Cerebellar cortex (tissue), 1 donor: ENCODE measurements at places on chromosomes 12 and 14.

GRCh38 chr12:26297396-26298070 is 102.2 kb downstream of the SSPN start:
- no peak for DNase-seq

- DNase-seq = no peak
Measured at GRCh38 chr12:32116897-32117296, 10.2 kb downstream of the BICD1 start.

GRCh38 chr12:104669851-104670337 is 213.1 kb downstream of the CHST11 start:
- DNase-seq = no peak

DNA sequence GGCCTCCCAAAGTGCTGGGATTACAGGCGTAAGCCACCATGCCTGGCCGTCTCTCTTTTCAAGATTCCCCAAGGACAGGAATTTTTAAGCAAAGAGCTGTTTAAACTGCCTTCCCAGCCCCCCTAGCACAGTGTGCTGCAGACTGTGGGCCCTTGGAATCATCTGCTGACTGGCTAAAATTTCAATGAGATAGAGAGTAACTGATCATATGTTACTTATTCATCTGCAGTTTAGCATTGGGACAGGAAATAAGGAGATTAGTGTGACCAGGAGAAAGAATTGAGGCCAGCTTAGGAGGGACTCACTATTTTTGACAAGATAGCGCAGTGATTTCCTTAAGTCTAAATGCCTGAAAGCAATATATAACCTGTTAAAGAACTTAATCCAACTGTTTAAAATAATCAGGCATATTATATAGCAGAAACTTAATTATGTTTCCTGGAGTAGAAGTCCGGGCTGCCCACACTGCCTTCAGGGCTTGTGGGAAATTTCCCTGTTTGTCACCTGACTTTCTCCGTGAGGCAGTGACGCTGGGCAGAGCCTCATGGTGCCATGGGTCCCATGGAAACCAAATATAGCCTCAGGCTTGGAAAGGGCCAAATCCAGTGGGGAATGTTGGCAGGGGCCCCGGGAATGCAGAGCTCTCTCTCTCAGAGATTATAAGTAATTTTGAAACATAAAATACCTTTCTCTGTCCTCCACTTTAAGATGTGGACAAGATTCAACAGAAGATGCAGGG is 22.8 kb upstream of the CEBPE start:
- no peak for DNase-seq

DNA sequence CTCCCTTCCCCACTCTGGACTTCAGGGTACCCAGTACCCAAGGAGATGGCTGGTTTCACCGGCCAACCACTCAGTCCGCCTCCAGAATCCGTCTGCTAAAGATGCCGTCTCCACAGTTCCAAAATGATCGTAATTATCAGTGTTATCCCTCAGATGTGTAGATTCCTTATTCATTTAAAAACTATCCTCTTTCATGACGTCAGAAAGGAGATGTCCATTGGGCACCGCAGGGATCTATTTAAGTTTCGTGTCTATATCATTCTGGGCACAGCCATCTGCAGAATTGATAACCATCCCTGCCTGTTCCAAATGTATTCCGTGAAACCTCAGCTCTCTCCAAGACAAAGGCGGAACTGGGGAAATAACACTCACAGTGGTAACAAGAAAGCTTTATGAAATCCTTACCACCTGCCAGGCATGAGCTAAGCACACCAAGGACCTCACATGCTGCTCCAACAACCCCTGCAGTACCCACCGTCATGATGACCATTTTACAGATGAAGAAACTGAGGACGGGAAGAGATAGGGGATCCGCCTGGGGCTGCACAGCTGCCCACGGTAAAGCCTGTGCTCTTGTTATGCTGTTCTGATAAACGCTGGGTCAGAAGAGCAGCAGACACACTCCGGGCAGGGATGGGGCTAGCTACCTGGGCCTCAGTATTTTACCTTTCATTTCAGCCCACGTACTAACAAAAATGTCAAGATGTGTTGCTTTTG is 90.0 kb downstream of the BCL11B start:
- no peak for DNase-seq

GRCh38 chr14:69693145-69693544 is 73.8 kb upstream of the SRSF5 start:
- peak; percentile 83 for DNase-seq

- peak; percentile 58 for DNase-seq
Measured at GRCh38 chr14:91418387-91419043, 895 bp upstream of the CCDC88C start.

GRCh38 chr12:49983892-49984291 is 11.1 kb downstream of the AQP6 start:
- peak; percentile 20 for DNase-seq

GRCh38 chr14:94679937-94680861 is 68.0 kb downstream of the SERPINA3 start:
- no peak for DNase-seq

GRCh38 chr12:31386364-31386777 is 60.4 kb upstream of the SINHCAF start:
- DNase-seq = no peak

GRCh38 chr14:75577729-75578101 is 705 bp upstream of the FLVCR2 start:
- peak; percentile 82 for DNase-seq

DNA sequence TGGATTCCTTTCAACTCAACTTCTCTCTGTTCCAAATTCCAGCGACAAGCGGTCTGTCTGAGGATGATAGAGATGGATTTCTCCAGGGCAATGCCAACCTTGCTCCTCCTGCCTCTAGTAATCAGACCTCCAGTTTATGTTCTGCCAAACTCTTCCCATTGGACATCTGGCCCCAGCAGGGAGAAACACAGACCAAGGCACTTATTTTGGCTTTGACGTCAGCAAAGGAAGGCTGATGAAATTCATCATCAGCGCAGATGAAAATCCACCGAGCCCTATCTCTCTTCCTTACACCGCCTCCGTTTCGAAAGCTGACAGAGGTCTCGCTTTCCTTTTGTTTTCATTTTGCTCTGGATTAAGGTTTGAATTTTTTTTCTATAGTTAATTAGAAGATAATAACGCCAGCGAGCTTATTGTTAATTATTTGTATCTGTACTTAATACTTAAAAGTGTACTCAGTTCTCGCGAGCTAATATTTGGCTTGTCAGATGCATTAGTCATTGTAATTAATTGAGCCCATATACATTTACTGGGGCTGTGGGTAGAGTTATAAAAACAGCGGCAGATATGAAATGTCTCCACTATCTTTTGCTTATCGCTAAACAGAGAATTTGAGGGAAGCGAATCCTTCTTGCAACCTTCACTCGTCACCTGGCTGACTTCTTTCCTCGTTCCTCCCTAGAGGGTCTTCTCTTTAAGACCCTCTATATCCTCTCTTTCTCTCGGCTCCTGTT is 35.9 kb upstream of the MED13L start:
- DNase-seq = peak; percentile 61

- no peak for DNase-seq
Measured at GRCh38 chr12:26047401-26048226, 77.2 kb downstream of the BHLHE41 start.
